Pancreas (tissue), 10 donors: ENCODE measurements at places on chromosomes 2 and 18. TPM values are rescaled to one million over a fixed set of nuclear protein-coding genes. Genes with fewer than 3 reads are reported as not detected.
A peak's percentile ranks its signal among the peaks of the same experiment; 100 is the strongest.

ZBTB7C gene
- 1.6 TPM for total RNA-seq

SOX11 gene
- not detected for total RNA-seq

SCN1A gene
- not detected for total RNA-seq

SP9 gene
- not detected for total RNA-seq

EMILIN1 gene
- total RNA-seq = 2.6 TPM

SPP2 gene
- not detected for total RNA-seq

TCF23 gene
- total RNA-seq = 0.19 TPM

SUCLG1 gene
- total RNA-seq = 42.3 TPM

FER1L5 gene
- 1.5 TPM for total RNA-seq

PID1 gene
- total RNA-seq = 4.6 TPM

MPPE1 gene
- 30.4 TPM for total RNA-seq

- no peak overlapping the region for H3K4me3 ChIP-seq
- DNase-seq = no peak
- no peaks in the 10 kb centered on the region for H3K4me1 ChIP-seq
- H3K36me3 ChIP-seq = no peaks in the 10 kb centered on the region
- no peaks in the 10 kb centered on the region for H3K27me3 ChIP-seq
These were observed 185.5 kb upstream of the FN1 start for GRCh38 chr2:215621381-215621780.

DNA sequence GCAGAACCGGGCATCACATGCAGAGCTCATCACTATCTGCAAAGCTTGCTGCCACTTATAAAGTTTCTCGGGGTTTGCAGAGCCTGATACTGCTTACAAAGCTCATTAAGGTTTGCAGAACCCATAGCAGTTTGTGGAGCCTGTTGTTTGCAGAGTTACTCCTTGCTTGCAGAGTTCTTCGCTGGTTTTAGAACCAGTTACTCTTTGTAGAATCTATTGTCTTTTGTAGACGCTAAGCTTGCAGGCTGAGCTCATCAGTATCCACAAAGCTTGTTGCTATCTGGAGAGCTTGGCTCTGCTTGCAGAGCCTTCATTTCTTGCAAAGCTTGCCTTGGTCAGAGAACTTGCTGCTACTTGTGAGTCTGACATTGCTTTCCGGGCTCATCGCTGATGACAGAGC lies 106.9 kb downstream of the CELF4 start:
- DNase-seq = no peak
- H3K27ac ChIP-seq = no peak overlapping the region
- H3K36me3 ChIP-seq = no peaks in the 10 kb centered on the region
- H3K4me1 ChIP-seq = no peaks in the 10 kb centered on the region
- H3K27me3 ChIP-seq = no peaks in the 10 kb centered on the region
- H3K4me3 ChIP-seq = no peak overlapping the region

- H3K4me3 ChIP-seq = no peak overlapping the region
- no peak for DNase-seq
- no peaks in the 10 kb centered on the region for H3K4me1 ChIP-seq
- H3K27me3 ChIP-seq = no peaks in the 10 kb centered on the region
- H3K27ac ChIP-seq = no peak overlapping the region
- no peaks in the 10 kb centered on the region for H3K36me3 ChIP-seq
These were observed 69.2 kb downstream of the NABP1 start for GRCh38 chr2:191747170-191747530.

DNA sequence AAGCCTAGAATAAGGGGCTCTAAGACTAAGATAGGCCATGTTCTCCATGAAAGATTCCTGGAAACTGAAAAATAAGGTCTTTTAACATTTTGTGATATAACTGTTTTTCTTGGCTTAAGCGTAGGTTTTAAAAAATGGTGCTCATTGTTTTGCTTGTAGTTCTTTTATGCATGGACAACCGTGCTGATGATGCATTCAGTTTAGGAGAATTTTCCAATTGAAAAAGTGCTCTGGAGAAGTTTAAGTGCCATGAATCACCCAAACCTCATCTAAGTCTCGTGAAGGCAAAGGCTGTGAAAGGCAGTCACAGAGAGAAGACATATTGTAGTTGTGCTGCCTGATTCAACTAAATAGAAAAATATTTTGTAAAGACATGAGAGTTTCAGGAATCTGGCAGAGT lies 111.8 kb upstream of the GAREM1 start:
- H3K36me3 ChIP-seq = no peaks in the 10 kb centered on the region
- no peaks in the 10 kb centered on the region for H3K27me3 ChIP-seq
- no peak overlapping the region for H3K4me3 ChIP-seq
- DNase-seq = no peak

GRCh38 chr18:49227441-49228165 lies 232.8 kb downstream of the DYM start:
- H3K4me3 ChIP-seq = no peak overlapping the region
- H3K27ac ChIP-seq = no peak overlapping the region
- H3K36me3 ChIP-seq = no peaks in the 10 kb centered on the region
- H3K4me1 ChIP-seq = no peaks in the 10 kb centered on the region
- no peak for DNase-seq
- no peaks in the 10 kb centered on the region for H3K27me3 ChIP-seq

- H3K4me1 ChIP-seq = no peaks in the 10 kb centered on the region
- no peaks in the 10 kb centered on the region for H3K27me3 ChIP-seq
- H3K27ac ChIP-seq = no peak overlapping the region
These were observed 1.5 kb downstream of the GALNT14 start for GRCh38 chr2:31136732-31137131.

GRCh38 chr2:2850218-2850755 lies 519.2 kb upstream of the MYT1L start:
- no peak overlapping the region for H3K27ac ChIP-seq
- no peak overlapping the region for H3K4me3 ChIP-seq
- H3K36me3 ChIP-seq = no peaks in the 10 kb centered on the region
- peaks cover 9% of the 10 kb centered on the region for H3K4me1 ChIP-seq
- DNase-seq = no peak

DNA sequence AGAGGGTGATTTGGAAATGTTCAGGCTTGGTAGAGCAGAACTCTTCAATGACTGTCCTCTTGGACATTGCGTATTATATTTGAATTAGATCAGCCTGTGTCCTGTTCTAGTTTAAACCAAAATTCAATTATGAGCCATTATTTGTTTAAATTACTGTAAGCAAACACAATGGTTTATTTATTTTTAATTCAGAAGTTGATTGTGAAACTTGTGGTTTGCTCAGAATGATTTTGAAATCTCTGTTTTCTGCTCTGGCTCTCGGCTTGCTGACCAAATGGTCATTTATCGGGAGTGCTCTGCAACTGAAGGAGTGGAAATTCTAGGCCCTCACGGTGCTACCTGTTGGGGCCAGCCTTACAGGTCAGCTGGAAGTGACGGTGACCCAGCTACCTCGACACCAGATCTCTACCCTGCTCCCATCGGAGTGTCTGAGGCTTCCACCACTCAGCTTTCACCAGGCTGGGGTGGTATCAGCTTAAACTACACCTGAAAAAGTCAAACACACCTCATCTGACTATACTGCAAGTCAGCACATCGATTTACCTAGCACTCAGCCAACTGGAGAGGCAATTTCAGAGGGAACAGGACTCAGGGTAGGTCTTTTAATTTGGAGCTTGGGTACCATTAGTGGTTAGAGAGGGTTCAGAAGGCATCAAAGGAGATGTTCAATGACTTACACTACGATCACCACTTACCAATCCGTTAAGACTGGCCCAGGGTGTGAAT lies 36.8 kb upstream of the GPD2 start:
- DNase-seq = peak; percentile 10
- no peaks in the 10 kb centered on the region for H3K27me3 ChIP-seq
- H3K36me3 ChIP-seq = no peaks in the 10 kb centered on the region
- peaks cover 8% of the 10 kb centered on the region for H3K4me1 ChIP-seq
- peak overlapping the region; percentile 73 for H3K27ac ChIP-seq
- H3K4me3 ChIP-seq = peak overlapping the region; percentile 53

DNA sequence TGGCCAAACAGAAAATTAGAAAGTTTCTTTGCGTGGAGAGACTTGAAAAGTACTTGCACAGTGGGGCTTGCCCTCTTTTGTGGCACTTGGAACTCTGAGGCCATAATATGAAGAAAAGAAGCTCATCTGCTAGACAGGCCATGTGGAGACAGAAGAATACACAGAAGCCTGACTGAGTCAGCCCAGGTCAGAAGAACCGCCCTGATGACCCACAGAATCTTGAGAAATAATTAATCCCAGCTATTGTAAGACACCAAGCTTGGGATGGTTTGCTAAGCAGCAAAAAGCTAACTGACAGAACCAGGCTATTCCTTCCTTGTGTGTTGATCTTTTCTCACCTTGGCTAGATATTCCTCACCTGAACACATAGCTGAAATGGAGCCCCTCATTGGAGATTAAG lies 33.7 kb downstream of the G6PC2 start:
- no peaks in the 10 kb centered on the region for H3K36me3 ChIP-seq
- H3K27ac ChIP-seq = no peak overlapping the region
- no peaks in the 10 kb centered on the region for H3K27me3 ChIP-seq
- no peak for DNase-seq
- no peaks in the 10 kb centered on the region for H3K4me1 ChIP-seq

DNA sequence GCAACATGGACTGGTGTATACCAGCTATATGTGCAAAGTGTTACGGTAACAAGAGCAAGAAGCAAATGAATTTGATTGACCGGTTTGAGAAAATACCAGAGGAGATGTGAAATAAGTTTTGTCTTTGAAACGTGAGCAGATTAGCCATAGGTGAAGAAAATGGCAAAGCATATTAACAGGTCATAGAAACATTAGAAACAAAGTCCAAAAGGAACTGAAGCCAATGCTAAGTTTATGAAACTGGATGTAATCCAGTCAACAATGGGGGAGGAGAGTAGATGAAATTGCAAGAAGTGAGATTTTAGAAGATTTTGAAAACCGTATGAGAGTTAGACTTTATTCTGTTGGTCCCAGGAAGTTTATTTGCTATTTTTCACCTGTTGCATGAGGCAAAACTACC lies 1315.4 kb upstream of the CHAC2 start:
- H3K4me3 ChIP-seq = no peak overlapping the region
- no peak overlapping the region for H3K27ac ChIP-seq
- no peaks in the 10 kb centered on the region for H3K4me1 ChIP-seq
- H3K27me3 ChIP-seq = no peaks in the 10 kb centered on the region
- DNase-seq = no peak

GRCh38 chr2:5360081-5360480 lies 332.1 kb upstream of the SOX11 start:
- H3K27ac ChIP-seq = no peak overlapping the region
- H3K4me1 ChIP-seq = no peaks in the 10 kb centered on the region
- no peak overlapping the region for H3K4me3 ChIP-seq
- H3K36me3 ChIP-seq = no peaks in the 10 kb centered on the region
- DNase-seq = no peak

GRCh38 chr18:58970943-58971790 lies 106.5 kb downstream of the ZNF532 start:
- no peak overlapping the region for H3K4me3 ChIP-seq
- no peaks in the 10 kb centered on the region for H3K4me1 ChIP-seq
- H3K27ac ChIP-seq = no peak overlapping the region
- no peaks in the 10 kb centered on the region for H3K36me3 ChIP-seq
- H3K27me3 ChIP-seq = no peaks in the 10 kb centered on the region
- DNase-seq = no peak

DNA sequence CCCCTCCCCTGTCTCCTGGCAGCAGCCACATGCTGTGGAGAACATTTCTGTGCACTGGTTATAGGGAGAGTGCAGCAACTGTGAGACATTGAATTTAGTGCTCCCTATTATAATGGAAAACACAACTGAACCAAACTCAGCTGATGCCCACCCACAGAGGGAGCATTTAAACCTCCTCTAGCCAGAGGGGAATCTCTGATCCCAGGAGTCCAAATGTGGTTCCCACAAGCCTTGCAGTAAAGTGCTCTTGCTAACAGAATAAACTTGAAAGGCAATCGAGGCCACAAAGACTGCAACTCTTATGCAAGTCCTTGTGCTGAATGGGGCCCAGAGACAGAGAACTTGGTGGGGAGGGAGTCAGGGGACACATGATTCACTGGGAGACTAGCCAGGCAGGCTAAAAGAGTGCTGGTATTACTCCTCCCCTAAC lies 638.8 kb upstream of the VRK2 start:
- H3K27ac ChIP-seq = no peak overlapping the region
- H3K36me3 ChIP-seq = no peaks in the 10 kb centered on the region
- H3K27me3 ChIP-seq = no peaks in the 10 kb centered on the region

DNA sequence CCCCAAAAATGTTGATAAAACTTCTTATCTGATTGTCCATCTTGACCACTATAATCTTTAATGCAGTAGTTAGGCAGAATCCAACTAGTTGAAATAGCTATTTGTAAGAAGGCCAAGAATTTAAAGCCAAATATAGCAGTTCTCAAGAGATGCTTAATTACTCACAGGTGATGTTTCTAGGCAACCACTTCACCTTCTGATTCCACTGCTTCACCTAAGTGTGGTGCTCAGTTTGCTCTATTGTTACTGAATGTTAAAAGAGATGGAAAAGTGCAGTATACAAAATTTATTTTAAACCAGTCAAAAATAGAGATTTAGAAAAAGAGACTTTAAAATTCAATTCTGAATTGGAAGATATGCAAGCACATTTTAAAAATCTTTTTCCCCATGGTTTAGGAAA lies 539.4 kb downstream of the ZNF804A start:
- H3K27me3 ChIP-seq = no peaks in the 10 kb centered on the region
- no peak overlapping the region for H3K27ac ChIP-seq
- no peak for DNase-seq
- H3K4me1 ChIP-seq = no peaks in the 10 kb centered on the region

DNA sequence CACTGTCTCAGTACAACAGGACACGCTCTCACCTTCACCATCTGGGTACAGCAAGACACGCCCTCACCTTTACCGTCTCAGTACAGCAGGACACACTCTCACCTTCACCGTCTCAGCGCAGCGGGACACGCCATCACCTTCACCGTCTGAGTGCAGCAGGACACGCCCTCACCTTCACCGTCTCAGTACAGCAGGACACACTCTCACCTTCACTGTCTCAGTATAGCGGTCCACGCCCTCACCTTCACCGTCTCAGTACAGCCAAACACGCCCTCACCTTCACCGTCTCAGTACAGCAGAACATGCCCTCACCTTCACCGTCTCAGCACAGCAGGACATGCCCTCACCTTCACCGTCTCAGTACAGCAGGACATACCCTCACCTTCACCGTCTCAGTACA lies 109.9 kb upstream of the CTDP1 start:
- no peak overlapping the region for H3K4me3 ChIP-seq
- H3K27ac ChIP-seq = no peak overlapping the region
- no peaks in the 10 kb centered on the region for H3K36me3 ChIP-seq

GRCh38 chr2:17620280-17620679 lies 79.8 kb downstream of the VSNL1 start:
- no peak overlapping the region for H3K4me3 ChIP-seq
- no peaks in the 10 kb centered on the region for H3K27me3 ChIP-seq
- no peak overlapping the region for H3K27ac ChIP-seq

- DNase-seq = no peak
- no peak overlapping the region for H3K27ac ChIP-seq
- no peak overlapping the region for H3K4me3 ChIP-seq
- no peaks in the 10 kb centered on the region for H3K27me3 ChIP-seq
These were observed 6.3 kb upstream of the RAB31 start for GRCh38 chr18:9701609-9702349.

DNA sequence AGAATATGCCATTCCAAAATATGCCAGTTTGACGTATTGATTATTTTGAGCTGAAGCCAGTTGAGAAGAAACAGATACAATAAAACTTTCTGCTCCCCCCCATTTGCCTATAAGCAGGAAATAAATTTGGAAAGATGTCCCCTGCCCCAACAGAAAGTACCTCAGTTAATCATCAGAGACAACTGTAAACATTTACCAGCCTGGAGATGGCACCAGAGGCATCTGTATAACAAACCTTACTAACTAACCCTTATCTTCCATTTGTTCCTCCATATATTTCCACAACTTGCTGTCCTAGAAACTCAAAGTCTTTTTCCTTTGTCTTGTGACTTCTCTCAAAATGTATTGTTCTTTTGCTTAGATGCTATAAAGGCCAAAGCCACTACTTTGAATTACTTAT lies 93.8 kb downstream of the AKAIN1 start:
- DNase-seq = no peak
- no peaks in the 10 kb centered on the region for H3K27me3 ChIP-seq
- no peaks in the 10 kb centered on the region for H3K36me3 ChIP-seq
- H3K4me3 ChIP-seq = no peak overlapping the region
